ENCODE measurements at places on chromosomes 3 and 15.

DNA sequence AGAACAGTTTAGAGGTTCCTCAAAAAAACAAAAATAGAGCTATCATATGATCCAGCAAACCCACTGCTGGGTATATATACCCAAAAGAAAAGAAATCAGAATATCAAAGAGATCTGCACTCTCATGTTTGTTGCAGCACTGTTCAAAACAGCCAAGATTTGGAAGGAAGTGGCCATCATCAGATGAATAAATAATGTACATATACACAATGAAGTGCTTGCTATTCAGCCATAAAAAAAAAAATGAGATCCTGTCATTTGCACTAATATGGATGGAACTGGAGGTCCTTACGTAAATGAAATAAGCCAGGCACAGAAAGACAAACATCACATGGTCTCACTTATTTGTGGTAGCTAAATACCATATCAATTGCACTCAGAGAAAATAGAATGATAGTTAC lies 58.4 kb downstream of the SCAPER start:
- DNase-seq: no peak

GRCh38 chr3:185594073-185594472 lies 8.0 kb downstream of the SENP2 start:
- no peak for DNase-seq

GRCh38 chr3:164209363-164209762 lies 868.9 kb downstream of the SI start:
- no peak for DNase-seq

DNA sequence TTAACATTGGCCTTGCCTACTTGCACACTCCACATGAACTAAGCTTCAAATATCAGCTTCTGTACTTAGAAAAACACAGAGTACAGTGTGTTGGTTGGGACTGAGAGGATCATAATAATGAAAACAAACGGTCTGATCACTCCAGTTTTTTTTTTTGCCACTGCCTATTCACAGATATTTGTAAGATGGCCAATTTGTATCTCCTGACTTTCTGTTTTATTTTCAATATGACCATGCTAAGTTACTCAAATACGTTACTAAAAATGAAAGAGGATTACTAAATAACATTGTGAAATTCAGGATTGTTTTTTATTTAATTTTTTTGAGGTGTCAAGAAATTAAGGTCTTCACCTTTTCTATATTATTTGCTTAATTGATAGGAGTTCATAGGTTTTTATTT lies 595.1 kb downstream of the TUSC7 start:
- no peak for DNase-seq

GRCh38 chr3:44223299-44223698 lies 18.4 kb upstream of the TOPAZ1 start:
- DNase-seq: no peak

- DNase-seq: no peak
Observed at GRCh38 chr3:123083383-123084124, 16.7 kb downstream of the PDIA5 start.

GRCh38 chr3:116453666-116454346 lies 8.5 kb upstream of the LSAMP start:
- no peak for DNase-seq

DNA sequence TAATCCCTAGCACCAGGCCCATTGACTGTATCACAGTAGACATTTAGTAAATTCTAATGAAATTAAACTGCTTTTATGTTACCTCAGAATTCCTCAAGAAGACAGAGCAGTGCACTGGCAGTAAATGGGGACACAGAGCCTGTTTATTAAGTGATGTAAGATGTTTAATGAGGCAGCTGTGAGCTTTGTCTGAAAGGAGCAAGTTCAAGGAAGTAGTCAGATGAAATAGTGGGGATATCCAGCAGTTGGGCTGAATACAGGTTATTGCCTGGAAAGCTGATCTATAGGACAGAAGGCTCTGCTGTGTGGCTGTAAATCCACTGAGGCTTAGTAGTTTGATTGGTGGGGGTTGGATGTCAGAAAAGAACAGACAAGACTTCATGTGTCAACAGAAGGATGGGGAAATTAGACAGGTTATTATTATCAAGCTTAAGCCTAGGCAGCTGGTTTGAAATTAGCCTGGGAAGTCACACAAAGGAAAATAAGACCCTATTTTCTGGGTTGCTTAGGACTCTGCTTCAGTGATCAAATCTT lies 62.2 kb downstream of the PFN2 start:
- no peak for DNase-seq

DNA sequence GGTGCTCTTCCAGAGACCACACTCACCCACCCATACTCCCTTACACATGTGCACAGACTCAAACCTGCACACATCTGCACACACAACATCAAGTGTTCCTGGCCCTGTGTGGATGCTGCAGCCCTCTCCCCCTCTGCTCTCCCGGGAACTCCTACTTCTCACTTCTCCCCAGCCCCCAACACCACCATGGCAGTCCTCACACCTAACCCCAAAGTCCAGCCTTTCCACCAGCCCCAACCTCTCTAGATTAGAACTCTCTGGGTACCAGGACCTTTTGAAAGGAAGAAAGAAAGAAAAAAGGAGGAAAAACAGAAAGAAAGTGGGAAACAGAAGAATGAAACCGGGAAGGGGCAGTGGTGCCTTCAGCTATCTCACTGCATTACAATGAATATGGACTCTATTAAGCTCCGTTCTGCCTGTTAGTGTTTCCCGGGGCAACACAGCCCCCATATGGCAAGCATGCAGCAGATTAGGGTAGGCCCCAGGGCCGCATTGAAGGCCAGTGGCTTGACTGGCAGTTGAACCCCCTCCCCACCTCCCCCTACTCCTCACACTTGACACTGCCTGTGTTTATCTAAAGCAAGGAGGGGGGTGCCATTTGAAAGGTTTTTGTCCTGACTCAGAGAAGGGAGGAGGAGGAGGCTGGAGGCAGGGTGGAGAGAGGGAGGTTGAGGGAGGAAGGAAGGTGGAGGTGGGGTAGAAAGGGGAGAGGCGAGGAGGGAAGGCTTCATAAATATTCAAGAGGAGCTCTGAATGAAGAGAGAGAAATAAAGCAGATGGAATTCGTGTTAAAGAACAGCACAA lies 30.1 kb downstream of the BOC start:
- no peak for DNase-seq

DNA sequence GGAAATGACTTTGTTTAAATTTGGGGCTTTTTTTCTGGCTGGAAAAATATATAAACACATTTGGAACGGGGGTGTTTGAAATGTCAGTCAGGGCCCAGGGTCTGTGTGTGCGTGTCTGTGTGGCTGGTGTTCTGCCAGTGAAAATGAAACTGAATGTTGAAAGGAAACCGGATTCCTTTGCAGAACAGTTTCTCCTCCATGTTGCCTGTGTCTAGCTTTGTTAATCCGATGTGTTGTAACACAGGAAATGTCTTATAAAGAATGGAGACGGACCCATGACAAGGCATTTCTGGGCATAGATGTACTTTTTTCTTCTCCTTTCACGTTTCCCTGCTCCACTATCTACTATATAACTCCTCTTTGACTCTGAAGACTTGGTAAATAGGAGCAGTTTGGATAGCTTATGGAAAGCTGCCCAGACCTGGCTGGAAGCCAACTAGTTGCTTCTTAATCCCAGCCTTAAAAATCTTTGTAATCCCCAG lies 2.8 kb downstream of the SQOR start:
- DNase-seq: no peak

GRCh38 chr3:97687734-97688133 lies 76.8 kb upstream of the ARL6 start:
- no peak for DNase-seq

- DNase-seq: no peak
Observed at GRCh38 chr3:121995161-121996137, 26.6 kb downstream of the ILDR1 start.

- DNase-seq: no peak
Observed at GRCh38 chr15:67779549-67780111, 45.7 kb upstream of the SKOR1 start.

GRCh38 chr3:47979070-47979469 lies 37.1 kb downstream of the MAP4 start:
- DNase-seq: no peak

DNA sequence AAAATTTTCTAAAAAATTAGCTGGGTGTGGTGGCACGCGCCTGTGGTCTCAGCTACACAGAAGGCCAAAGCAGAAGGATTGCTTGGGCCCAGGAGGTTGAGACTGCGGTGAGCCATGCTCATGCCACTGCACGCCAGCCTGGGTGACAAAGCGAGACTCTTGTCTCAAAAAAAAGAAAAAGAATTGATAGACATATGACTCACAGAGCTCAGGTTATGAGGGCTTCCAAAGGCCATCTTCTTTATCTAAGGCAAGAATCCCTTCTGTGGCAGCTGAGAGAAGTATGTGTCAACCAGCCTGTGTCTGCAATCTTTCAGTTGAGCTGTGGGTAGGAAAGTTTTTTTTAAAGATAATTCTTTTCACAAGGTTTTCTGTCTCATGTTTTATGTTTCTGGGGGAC lies 53.9 kb downstream of the MRPS25 start:
- no peak for DNase-seq

DNA sequence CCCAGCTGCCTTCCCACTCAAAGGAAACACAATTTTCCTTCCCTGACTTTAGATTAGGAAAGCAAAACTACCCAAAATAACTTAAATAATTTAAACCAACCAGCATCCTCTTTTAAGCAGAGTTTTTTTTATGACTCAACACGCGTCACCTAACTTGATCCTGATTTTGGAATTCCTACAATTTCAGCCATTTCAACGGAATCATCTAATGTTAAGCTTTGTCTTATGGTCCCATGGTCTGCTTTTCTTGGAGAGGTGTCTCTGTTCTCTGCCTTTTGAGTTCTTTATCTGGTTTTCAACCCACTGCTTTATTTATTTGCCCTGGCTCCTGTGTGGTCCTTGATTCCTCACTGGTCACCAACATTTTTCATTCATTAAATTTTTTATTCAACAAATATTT lies 219.2 kb upstream of the ARHGEF26 start:
- no peak for DNase-seq

- no peak for DNase-seq
Observed at GRCh38 chr3:53616971-53617892, 122.8 kb downstream of the CACNA1D start.

DNA sequence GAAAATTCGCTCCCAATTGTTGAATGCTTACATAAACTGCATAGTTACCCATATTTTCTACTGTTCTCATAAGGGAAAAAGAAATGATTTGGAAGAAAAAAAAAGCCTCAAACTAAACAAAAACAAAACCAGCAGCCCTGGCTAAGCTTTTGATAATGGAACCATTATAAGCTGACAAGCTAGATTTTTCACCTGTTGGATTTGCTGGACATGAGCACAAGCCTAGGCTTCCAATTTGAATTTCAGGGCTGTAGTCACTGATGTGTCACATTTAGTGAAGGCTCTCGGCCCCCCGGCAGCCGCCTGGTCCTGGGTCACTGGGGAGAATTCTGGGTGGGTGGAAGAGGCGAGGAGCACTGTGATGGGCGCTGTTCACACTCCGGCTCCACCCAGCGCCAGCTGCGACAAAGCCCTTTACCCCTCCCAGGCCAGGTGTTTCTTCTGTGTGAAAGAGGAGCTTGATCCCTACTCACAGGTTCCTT lies 4.6 kb downstream of the FBXL22 start:
- no peak for DNase-seq

GRCh38 chr3:194257151-194257621 lies 93.9 kb downstream of the CPN2 start:
- DNase-seq: no peak

DNA sequence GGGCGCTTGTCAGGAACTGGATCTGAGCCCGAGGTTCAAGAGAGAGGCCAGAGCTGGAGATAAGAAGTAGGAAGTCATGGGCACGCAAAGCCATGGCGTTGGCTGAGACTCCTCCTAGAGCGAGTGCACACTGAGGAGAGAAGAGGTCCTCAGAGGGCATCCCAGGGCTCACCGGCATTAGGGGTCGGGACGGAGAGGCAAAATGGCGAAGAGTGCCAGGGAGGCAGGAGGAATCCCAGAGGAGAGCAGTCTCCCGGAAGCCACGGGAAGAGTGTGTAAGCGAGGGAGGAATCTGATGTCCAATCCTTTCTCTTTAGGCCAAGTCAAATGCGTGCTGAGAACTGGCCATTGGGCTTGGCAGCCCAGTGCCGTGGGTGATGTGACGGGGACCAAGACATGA lies 24.0 kb downstream of the EFCC1 start:
- DNase-seq: no peak

- DNase-seq: no peak
Observed at GRCh38 chr3:117665296-117665695, 955.7 kb downstream of the TUSC7 start.

DNA sequence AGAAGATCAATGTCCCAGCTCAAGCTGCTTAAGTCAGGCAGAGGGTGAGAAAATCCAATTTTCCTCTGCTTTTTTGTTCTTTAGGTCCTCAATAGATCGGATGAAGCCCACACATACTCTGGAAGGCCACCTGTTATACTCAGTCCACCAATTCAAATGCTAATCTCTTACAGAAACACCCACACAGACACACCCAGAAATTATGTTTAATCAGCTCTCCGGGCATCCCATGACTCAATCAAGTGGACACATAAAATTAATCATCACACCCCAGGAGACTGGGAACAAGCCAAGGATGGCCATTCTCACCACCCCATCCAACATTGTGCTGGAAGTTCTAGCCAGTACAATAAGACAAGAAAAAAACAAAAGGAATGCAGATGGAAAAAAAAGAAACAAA lies 67.8 kb upstream of the SLC24A5 start:
- DNase-seq: no peak

GRCh38 chr3:66392512-66392911 lies 108.3 kb downstream of the LRIG1 start:
- no peak for DNase-seq

DNA sequence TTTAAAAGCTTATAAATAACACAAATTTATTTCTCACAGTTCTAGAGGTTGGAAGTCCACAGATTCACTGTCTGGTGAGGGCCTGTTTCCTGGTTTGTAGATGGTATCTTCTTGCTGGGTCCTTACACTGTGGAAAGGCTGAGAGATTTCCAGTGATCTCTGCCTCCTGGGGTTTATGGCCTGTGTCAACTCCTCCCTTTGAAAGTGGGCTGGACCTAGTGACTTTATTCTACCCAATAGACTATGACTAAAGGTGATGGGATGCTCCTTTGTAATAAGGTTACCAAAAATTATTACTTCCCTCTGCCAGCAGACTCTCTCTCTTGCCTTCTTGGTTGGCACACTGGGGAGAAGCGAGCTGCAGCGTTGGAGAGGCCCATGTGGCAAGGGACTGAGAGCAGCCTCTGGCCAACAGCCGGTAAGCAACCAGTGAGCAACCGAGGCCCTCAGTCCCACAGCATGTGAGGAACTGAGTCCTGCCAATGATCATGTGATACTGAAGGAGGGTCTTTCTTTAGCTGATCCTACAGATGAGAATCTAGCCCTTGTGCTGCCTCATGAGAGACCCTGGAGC lies 14.0 kb upstream of the COPG1 start:
- no peak for DNase-seq

DNA sequence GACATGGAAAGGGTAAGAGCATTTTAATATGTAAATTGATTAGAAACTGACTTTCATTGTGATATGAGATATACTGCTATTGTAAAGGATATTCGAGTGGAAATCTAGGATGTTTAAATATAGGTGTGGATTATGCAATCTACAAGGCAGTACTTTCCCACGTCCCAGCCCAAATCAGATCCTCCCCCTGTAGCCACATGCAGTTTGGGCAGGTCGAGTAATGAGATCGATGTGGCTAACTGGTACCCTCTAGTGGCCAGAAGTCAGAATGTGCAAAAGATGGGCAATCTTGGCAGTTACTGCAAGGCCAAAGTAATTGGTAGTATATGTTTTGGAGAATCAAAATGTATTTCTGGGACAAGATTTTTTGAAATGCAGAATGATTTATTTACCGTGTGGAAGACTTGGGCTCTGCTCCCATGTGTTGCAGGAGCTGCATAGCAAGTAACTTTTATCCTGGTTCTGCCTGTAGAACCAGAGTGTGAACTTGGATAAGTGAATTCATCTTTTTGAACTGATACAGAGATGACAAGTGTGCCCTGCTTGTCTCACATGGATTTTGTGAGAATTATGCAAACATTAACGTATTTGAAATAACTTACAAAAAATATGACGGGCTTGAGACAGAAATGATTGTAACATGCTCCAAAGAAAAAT lies 94.5 kb upstream of the ADAMTSL3 start:
- DNase-seq: no peak
